CD4-positive, CD25-positive, alpha-beta regulatory T cell (primary cell): ENCODE measurements at places on chromosomes 3 and 15. TPM values are rescaled to one million over a fixed set of nuclear protein-coding genes. Genes with fewer than 3 reads are reported as not detected.

- no peaks in the 10 kb centered on the region for H3K36me3 ChIP-seq
- H3K4me1 ChIP-seq = no peaks in the 10 kb centered on the region
- no peak for DNase-seq
- no peak overlapping the region for H3K27ac ChIP-seq
- no peak overlapping the region for H3K4me3 ChIP-seq
Measured at GRCh38 chr3:137769322-137770065, 5.4 kb downstream of the SOX14 start.

- no peaks in the 10 kb centered on the region for H3K27me3 ChIP-seq
- DNase-seq = no peak
- H3K4me1 ChIP-seq = no peaks in the 10 kb centered on the region
- no peak overlapping the region for H3K4me3 ChIP-seq
Measured at GRCh38 chr3:73212683-73213082, 151.2 kb downstream of the EBLN2 start.

DNA sequence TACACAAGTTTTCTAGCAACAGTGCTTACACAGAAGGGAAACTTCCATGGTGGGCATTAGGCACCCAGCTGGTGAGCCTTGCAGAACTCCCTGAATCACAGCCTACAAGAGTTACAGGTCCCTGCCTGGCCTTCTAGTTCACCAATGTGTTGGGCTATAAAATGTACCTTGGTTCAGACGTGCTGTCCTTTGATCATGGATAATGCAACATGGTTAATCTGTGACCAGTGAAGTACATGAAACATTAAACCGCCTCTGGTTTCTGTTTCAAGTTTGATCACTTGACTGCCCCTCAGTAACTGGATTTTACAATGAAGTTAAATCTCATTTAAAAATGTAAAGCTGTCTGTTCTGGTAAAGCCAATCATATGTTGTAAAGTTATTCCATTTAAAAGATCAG lies 51.8 kb downstream of the FMN1 start:
- no peaks in the 10 kb centered on the region for H3K4me1 ChIP-seq
- no peak for DNase-seq

DNA sequence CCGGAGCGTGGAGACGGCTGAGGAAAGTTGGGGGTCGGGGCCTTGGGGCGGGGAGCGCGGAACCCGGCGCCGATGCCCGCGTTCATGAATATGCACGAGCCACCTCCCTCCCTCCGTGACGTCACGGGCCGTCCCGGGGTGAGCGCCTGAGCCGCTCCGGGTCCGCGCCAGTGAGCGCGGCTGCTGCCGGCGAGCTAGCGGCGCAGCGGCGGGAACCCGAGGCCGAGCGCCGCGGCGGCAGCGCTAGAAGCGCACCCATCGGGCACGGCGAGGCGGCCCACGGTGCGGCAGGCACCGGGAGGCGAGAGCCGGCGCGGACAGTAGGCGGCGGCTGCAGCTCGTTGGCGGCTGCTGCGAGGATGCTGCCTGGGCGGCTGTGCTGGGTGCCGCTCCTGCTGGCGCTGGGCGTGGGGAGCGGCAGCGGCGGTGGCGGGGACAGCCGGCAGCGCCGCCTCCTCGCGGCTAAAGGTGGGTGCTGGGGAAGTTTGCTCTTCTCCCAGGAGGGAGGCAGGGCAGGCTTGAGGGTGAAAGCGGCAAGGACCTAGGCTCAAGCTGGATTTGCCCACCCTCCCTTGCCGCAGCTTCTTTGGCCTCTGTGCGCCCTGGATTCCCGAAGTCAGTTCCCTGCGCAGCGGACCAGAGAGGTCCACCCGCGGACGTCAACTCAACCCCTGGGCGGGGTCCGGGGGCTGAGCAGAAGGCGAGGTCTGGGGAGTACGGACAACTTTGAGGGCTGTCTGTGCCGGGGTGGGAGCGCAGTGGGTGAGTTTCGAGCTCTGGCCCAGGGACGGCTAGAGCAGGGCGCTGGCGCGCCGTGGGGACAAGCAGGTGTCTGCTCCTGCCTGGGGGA lies at the start of gene CLSTN2:
Gene CLSTN2, plus strand, starts transcription at position 170 of the 850 bp plus-strand sequence.
- peaks cover 8% of the 10 kb centered on the region for H3K27me3 ChIP-seq
- H3K36me3 ChIP-seq = no peaks in the 10 kb centered on the region
- no peak for DNase-seq
- no peak within 1 kb of the TSS for H3K4me3 ChIP-seq

- no peak overlapping the region for H3K27ac ChIP-seq
- H3K4me1 ChIP-seq = no peaks in the 10 kb centered on the region
- no peaks in the 10 kb centered on the region for H3K36me3 ChIP-seq
- H3K27me3 ChIP-seq = no peaks in the 10 kb centered on the region
- DNase-seq = no peak
Measured at GRCh38 chr15:95795386-95795785, 535.1 kb upstream of the NR2F2 start.

DNA sequence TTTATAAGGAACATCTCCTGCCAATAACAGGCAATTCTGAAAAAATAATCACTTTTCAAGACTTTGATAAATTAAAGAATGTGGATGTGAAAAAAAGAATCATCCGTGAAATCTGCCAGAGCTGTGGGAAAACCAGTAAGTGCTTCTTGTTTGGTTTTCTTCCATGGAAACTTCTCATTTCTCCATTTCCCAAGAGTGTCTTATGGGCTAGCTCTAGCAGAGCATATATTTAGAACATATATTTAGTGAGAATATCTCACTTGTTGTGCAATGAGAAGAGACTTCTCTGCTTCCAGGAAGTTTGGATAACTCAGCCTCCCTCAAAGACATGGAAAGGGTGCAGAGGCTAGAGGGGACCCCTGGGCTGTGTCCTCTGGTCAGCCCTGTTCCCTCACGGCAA lies 49.9 kb downstream of the COL6A5 start:
- H3K27me3 ChIP-seq = no peaks in the 10 kb centered on the region
- no peaks in the 10 kb centered on the region for H3K36me3 ChIP-seq
- no peaks in the 10 kb centered on the region for H3K4me1 ChIP-seq
- DNase-seq = no peak
- no peak overlapping the region for H3K4me3 ChIP-seq

CCNB2 gene
- 1.8 TPM for total RNA-seq

BFSP2 gene
- 6.6 TPM for total RNA-seq
